ENCODE measurements at places on chromosomes 16 and 17.

DNA sequence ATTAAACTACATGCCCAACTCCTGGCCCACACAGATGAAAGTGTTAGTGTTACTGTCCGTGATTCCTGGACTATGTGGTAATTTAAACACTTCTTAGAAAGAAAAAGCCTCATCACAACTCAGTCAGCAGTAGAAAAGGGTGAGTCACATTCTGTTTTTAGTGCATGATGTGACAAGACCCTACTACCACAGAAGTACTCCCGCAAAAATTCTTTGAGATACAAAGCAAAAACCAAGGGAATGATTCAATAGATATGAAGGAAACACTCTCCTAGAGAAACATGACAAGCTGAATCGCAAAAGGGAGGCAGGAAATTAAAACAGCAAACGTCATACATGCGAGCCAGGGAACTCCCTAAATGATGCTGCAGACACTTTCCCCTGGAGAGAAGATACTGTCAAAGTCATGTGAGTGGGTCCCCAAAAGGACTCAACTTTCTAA lies 14.4 kb downstream of the SNN start:
- DNase-seq = no peak

DNA sequence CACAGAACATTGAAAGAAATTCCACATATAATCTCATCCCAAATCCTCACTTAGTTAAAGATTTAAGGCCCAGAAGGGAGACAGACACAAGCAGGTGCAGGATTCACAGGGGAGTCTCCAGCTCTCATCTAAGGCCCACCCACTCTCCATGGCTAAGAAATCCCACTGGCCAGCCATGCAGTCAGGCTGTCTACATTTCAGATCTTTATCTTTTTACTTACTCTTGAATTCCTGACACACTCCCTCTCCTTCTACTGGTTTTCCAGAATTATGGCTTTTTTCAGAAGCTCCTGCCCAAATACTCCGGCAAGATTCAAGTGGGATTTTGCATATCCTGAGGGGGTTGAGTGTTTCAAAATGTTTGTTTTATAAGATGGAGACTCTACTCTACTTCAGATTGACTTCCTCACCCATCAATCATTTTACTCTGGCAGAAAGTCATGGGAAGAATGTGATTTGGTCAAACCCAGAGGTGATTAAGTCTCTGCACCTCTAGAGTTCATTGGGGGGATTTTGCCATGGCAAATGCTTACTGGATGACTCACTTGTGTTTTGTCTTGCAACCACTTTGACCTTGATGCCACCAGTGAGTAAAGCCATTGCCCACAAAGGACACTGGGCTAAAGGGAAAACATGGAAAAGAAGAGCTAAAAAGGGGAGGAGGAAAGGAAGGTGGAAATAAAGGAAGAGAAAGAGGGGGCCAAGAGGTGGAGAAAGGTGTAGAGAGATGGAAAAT lies 688.8 kb upstream of the SALL1 start:
- no peak for DNase-seq

DNA sequence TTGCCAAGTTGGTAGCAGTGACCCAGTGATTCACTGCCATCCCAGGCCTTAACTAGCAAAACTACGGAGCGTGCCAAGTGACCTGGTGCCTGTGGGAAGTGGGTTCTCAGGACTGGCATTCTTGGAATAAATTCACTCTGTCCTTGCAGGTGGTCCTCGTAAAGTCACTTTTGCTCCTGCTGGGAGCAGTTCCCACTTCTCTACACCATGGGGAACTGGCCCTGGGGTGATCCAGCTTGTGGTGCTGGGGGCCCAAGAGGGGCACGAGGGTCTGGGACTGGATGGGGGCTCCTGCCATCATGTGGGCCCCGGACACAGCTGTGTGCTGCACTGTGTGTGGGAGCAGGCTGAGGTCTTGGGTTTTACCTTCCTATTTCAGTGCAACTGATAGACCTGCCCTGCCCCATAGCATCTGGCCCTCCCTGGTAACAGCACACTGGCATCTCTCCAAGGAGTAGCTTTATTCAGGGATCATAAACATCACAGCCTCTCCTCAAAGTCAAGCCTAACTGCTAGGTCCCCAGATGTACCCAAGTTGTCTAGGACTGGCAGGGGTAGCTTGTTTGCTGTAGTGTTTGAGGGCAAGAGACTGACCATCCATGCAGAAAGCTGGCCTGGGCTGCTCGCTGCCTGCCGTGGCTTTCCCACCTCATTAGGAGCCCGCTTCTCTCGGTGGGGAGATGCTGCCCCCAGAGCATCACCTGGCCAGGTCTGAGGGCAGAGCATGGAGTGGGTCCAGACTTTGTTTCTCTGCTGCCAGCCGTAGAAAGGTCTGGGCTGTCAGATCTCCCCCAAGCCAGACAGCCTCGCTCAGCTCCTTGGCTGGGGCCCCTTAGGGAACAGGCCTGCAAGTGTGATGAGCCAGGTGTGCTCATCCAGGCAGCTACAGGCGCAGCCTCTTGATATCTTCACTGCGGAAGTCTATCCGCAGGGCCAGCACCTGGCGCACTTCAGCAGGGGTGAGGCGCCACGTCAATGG lies 26.0 kb downstream of the FCSK start:
- DNase-seq = no peak

DNA sequence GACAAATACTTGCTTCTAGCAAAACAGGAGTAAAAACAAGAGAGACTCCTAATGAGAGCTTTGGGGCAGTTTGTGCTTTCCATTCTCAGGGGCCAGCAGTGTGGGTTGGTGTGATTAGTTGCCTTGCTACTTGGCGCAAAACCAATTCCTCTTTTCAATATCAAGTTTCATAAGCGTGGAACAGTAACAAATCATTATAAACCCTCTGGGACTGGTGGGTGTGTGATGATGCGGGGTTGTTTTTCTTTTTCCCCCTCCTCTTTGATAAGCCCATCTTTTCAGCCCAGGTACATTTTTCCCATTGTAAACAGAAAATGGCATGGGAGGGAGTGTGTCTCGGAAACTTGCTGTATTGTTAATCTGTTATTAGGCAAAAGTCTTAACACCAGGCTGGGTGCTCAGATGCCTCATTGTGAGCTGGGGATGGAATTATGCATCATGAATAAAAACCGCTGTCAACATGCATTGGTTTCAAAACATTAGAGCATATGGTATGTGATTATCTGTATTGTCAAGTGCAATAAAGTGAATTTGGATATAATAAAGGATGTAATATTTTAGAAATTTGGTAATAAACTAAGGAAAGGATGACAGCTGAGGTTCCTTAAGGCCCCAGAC lies 166.4 kb downstream of the CCDC182 start:
- DNase-seq = no peak

DNA sequence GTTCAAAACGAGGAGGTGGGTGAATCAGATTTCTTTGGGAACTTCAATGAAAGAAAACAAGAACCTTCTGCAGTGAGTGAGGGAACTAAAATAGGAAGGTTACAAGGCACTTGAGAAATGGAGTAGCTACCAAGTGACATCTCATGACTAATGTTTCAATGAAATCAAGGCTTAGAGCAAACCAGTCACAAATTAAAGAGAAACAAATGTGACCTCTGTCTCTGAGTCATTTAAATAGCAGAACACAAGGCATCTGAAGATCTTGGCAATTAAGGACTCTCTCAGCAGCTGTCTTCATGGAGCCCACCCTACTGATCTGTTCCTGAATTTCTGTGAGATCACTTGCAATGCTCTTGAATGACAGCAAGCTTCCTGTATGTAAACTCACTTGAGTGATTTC lies 109.5 kb downstream of the CDH11 start:
- DNase-seq = no peak

- no peak for DNase-seq
These were observed 13.2 kb downstream of the AANAT start for GRCh38 chr17:76480632-76481031.

DNA sequence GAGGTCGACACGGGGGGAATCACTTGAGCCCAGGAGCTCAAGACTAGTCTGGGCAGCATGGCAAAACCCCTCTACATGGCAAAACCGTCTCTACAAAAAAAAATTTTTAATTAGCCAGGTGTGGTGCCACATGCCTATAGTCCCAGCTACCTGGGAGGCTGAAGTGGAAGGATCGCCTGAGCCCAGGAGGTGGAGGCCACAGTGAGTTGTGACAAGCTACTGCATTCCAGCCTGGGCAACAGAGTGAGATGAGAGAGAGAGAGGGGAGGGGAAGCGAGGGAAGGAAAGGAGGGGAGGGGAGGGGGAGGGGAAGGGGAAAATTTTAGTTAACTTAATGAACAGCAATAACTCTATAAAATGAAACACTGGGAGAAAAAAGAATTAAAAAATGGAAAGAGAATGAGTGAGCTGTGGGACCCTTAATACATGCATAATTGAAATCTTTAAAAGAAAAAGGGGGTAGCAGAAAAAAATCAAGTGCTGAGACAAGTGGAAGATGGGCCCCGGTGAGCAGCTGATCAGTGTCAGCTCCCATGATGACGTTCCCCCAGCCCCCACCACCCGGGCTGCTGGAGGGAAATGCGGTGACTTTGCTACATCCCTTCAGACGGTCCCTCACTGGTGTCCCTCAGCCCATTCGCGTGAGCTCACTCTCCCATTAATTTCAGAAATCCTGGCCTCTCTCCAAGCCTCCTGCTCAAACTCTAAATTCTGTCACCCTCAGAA lies 2.7 kb downstream of the ASGR2 start:
- DNase-seq = no peak

- no peak for DNase-seq
These were observed 3.9 kb upstream of the WFIKKN2 start for GRCh38 chr17:50831471-50831928.

DNA sequence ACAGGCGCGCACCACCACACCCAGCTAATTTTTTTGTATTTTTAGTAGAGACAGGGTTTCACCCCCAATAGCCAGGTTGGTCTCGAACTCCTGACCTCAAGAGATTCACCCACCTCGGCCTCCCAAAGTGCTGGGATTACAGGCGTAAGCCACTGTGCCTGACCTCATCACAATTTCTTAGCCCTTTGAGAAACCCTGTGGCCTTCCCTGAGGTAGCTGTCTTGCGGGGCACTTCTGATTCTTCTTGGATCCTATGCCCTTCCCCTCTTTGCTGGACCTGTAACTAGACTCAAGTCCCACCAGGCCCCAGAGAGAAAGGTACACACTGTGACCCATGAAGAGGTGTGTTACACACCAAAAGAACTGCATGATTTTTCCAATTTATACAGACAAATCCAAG lies 13.5 kb upstream of the CETP start:
- DNase-seq = no peak

DNA sequence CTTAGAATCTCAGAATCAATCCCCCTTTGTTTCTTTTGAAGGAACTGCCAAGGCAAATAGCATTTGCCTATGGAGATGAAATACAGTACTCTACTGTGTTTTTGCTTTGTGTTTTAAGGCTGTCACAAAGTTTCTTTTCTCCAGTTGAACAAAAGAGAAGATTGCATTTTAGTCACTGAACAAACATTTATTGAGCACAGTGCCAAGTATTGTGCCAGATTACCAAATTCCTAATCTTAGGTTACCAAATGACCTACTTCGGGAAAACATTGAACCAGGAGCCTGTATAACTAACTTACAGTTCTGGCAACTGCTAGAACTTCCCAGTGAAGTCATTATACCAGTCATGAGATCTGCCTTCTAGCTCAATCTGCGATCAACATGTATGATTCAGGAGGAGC lies 3.0 kb upstream of the UBB start:
- DNase-seq = no peak
